Kidney (tissue), 22 donors: ENCODE measurements at places on chromosomes 1 and 21. TPM values are rescaled to one million over a fixed set of nuclear protein-coding genes. Genes with fewer than 3 reads are reported as not detected.
A peak's percentile ranks its signal among the peaks of the same experiment; 100 is the strongest.

GRCh38 chr21:42037943-42038342 is 27.8 kb upstream of the ZBTB21 start:
- DNase-seq = peak; percentile 50

- no peak for DNase-seq
Observed at GRCh38 chr1:163875927-163876320, 554.2 kb downstream of the NUF2 start.

DNA sequence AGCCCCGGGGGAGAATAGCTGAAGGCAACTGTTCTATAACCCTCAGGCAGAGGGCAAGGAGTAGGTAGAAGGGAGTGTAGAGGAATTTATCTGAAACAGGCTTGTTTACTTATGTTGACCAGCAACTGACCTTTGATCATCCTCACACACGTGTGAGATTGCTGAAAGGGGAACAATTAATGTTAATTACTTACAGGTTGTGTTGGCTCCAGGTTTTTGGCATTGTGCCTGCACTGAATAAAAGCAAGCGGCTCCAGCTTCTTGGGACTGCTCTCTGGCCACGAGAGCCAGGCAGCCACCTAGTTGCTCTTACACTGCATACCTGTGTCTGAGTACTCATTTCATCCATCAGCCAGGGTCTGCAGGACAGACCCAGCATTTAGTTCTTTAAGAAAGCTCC is 41.3 kb upstream of the ARHGEF10L start:
- DNase-seq = no peak

DNA sequence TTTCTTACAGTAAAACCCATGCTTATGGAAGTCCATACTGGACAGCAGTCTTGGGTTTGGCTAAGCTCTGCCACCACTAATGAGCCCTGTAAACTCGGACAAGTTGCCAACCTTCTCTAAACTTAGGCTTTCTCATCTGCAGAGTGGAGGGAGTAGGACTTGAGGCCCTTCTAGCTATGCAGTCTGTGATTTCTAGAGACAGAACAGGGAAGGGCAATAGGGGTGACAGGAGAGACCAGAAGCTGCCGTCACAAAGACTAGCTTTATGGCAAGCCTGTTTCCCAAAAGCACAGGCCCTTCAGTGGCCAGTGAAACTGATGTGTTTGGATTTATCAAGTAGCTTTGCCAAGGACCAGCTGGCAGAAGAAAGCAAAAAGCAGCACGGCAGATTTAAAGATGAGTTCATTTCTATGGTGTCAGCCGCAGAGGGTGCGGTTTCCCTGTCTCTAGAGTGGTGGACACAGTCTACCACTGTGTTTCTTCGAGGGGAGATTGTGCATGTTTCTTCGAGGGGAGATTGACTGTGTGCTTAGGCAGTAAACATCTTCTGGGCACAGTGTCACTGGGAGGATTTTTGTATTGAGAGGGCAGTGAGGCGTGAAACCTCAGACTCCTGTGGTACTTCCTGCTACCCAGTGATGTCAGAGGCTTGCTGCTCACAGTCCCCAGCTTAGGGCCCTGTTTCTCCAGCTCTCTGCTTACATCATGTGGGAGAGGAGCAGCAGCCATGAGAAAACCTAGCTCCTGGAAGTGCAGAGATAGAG is 119.0 kb downstream of the ROR1 start:
- no peak for DNase-seq

The ZMPSTE24 gene
- polyA plus RNA-seq = 31.2 TPM

The SELE gene
- 0.92 TPM for polyA plus RNA-seq

The LENEP gene
- polyA plus RNA-seq = not detected

The BMP8A gene
- not detected for polyA plus RNA-seq
